ENCODE measurements at places on chromosomes 16 and 17. TPM values are rescaled to one million over a fixed set of nuclear protein-coding genes. Genes with fewer than 3 reads are reported as not detected.

CCDC78 gene
- 9.9 TPM for total RNA-seq

- no peak for DNase-seq
Measured at GRCh38 chr17:41367426-41368075, 2.1 kb downstream of the KRT33B start.

- no peak for DNase-seq
Measured at GRCh38 chr16:86833136-86833535, 254.8 kb downstream of the FOXL1 start.

DNA sequence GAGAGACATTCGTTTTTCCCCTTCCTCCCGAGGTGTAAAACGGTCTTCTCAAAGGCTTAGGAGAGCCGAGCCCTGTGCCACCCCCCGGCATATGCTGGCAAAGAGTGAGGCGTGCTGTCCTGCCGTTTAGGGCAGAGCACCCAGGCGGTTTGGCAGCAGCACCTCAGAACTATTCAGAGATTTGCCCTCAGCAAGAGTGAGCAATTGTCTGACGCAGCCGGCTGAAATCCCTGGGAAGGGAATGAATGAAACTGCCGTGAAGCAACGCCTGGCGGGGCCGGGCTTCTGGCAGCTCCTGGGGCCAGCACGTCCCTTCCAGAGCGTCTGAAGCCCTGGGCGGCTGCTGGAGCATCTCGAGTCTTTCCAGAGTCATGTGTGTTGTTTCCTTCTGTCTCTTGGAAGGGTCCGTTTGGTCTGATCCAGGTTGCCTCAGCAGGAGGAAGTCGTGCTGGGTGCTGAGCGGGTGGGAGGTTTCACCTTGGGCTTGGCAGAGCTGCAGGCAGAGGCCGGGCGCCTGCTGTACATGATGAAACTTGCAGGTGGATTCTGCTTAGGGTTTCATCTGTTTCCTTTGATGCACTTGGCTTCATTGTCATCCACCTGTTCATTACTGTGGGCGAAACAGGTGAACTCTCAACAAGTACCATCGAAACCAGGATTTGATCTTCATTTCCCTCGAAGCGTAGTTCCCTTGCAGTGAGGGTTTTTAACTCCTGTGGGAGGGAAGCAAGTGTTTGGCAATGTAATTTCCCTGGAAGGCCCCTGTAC is 35.4 kb downstream of the TBCD start:
- no peak for DNase-seq

GRCh38 chr17:38890410-38890746 is 20.5 kb downstream of the LASP1 start:
- DNase-seq, result no peak

- no peak for DNase-seq
Measured at GRCh38 chr16:64736857-64737256, 385.0 kb downstream of the CDH11 start.

All from CD8-positive, alpha-beta memory T cell (primary cell).